Substantia nigra (tissue), 51 donors: ENCODE measurements at places on chromosomes 13 and 19.
A peak's percentile ranks its signal among the peaks of the same experiment; 100 is the strongest.

GRCh38 chr19:30102239-30102638 is 160.2 kb downstream of the URI1 start:
- DNase-seq, result no peak

- no peak for DNase-seq
Measured at GRCh38 chr13:33512880-33513554, 227.5 kb upstream of the STARD13 start.

DNA sequence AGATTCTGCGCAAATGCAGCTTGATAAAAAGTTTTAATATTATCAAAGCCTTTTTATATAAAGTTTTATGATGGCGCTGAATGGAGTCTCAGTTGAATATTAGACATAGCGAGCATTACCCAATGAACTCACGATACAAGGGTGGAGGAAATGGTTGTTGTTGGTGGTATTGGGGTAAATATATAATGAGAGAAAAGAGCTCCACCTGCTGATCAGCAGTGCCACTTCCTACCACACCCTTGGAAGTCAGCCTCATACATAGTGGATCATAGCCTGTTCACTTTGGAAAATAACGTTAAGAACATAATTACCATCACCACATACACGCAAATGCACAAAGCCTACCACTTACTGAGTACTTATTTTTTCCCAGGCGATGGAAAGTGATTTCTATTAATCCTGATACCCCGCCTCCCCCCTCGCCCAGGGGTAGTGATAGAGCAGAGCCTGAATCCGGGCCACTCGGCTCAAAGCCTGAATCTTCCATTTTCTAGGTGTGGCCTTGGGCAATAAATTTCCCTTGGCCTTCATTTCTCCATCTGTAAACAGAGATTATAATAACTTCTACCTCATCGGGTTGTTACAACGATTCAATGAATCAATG is 358.3 kb downstream of the KLF5 start:
- DNase-seq, result no peak

DNA sequence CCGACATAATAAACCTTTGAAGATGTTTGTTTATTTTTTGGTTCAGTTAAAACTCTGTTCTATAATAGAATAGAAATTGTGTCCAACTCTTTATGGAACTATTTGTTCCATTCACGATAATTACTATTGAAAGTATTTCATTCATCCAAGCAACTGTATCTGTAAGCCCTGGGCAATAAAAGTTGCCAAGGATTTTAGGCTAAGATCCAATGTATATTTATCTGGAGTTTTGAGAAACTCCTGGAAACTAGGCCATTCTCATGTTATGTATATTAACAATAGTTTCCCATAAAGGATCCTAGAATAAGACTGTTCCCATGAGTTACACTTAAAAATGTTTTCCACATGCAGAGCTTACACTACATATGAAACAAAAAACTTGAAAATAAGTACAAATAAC is 261.6 kb downstream of the SLITRK6 start:
- no peak for DNase-seq

DNA sequence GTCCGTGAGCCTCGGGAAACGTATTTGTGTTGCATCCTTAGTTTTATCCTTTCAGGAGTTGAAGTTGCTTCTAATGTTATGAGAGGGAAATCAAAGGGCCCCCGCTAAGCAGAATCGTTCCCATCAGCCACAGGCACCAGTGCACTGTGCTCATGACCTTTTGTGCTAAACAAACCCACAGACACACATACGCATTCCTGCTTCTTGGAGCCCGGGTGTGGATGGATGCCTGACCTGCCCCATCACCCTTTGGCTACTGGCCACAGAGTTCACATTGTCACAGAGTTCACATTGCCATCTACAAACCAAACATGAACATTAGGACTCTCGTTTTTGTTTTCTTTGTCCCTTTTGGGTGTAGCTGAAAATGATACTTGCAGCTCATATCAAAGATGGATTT is 47.2 kb downstream of the CHST8 start:
- no peak for DNase-seq

DNA sequence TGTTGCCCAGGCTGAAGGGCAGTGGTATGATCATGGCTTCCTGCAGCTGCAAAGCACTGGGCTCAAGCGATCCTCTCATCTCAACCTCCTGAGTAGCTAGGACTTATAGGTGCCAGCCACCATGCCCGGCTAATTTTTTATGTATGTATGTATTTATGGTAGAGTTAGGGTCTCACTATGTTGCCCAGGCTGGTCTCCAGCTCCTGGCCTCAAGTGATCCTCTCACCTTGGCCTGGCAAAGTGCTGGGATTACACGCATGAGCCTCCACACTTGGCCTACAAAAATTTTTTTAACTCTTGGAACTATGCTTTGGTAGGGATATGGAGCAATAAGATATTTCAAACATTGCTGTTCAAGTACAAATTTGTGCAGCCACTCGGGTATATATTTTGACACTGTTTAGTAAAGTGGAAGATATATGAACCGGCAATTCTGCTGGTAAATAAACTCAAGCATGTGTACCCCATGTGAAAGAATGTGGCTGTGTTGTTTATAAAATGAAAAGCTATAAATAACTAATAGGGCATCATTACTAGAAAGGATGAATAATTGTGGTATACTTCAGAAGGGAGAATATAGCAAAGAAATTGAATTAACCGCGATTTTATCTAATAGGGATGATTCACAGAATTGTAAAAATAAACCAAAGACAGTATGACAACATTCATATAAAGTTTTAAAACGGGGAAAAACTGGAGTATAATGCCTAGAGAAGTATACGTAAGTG is 1.1 kb downstream of the ZNF566 start:
- DNase-seq, result no peak

DNA sequence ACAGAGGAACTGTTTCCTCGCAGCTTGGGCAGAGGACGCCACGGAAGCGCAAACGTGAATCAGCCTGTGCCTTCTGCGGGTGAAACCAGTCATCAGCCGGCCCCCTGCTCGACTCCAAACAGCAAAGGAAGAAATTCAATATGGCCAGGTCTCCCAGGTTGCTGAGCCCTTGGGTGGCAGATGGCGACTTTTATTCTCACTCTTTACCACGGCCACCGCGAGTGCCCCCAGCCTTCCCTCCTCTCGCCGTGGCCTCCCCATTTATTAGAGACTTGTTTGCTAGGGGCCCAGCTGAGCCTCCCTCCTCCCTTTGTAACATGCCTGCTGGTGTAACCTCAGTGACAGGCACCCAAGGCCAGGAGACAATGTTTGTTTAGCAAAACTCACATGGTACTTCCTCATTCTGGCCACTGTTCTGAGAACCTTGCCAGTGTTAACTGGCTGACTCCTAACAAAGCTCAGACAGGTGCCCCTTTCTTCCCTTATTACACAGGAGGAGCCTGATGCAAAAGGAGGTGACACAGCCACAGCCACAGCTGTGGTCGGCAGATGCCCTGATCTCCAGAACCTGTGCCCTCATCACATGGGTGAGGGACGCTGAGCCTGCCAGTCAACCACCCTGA is 5.8 kb downstream of the RAB20 start:
- DNase-seq, result no peak

- DNase-seq, result no peak
Measured at GRCh38 chr13:23609414-23609760, 39.2 kb downstream of the TNFRSF19 start.

- peak; percentile 0 for DNase-seq
Measured at GRCh38 chr13:101473458-101473857, 21.0 kb downstream of the ITGBL1 start.

- DNase-seq, result no peak
Measured at GRCh38 chr19:3207461-3208242, 16.8 kb upstream of the CELF5 start.

GRCh38 chr19:11581740-11582139 is 4.3 kb upstream of the ACP5 start:
- DNase-seq, result no peak
